Fibroblast of skin of right quadriceps (primary cell): ENCODE measurements at places on chromosomes 1 and 21.

DNA sequence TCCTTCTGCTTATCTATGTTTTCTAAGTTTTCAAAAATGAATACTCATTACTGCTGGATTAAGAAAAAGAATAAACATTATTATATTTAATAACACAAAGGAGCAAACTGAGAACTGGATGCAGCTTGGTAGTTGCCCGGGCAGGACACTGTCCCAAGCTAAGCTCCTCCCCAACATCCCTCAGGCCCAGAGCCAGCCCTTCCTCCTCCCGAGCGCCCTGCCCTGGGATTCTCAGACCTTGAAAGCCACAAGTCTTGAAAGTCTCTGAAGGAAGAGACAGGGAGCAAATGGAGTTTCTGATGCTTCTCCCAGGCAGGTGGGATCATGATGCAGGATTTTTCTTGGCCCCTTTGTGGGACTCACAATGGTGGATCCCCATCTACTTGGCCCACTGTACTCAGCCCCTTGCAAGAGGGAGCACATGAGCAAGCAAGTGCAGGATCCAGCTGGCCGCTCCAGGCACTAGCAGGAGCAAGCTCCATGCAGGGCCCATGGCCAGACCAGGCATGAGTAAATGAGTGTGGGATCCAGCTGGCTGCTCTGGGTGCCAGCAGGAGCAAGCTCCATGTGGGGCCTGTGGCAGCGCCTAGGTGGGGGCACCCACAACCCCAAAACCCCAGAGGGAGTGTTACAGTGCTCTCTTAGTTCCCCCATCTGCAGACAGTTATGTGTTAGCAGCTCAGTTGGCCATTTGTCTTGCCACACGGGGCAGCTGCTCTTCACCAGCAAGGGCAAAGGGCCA, 32.1 kb upstream of the RAB4A start:
- DNase-seq: no peak

DNA sequence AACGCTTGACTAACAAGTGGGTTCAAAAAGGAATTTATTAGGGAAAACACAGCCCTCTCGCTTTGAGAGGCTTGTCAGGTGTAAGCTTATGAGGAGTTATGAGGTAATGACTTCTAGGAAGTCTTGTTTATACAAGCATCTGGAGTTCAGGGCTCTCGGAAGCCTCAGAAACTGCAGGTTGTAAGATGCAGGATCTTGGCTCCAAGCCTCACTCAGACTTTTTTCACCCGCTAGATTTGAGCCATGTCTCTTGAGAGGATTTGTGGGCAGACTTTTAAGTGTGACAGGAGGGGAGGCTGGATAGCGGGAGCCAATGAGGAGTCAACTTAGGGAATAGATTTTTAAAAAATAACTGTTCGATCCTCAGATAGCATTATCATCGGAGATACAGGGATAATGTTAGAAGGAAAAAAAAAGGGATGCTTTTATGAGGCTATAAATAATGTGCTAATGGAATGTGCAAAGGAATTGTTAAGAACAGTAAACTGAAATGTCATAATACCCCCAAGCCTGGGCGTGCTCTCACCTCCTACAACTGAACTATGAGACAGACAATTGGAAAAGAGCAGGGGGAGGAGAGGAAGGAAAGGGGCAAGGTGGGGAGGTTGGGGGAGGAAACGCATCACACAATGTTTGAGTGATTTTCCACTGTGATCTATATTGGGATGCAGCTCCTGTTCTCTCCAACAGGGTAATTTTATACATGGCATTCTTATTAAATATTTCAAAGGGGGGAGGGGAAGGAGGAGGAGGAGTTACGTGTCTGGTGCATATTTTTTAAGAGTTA, 107.4 kb upstream of the ESRRG start:
- no peak for DNase-seq

DNA sequence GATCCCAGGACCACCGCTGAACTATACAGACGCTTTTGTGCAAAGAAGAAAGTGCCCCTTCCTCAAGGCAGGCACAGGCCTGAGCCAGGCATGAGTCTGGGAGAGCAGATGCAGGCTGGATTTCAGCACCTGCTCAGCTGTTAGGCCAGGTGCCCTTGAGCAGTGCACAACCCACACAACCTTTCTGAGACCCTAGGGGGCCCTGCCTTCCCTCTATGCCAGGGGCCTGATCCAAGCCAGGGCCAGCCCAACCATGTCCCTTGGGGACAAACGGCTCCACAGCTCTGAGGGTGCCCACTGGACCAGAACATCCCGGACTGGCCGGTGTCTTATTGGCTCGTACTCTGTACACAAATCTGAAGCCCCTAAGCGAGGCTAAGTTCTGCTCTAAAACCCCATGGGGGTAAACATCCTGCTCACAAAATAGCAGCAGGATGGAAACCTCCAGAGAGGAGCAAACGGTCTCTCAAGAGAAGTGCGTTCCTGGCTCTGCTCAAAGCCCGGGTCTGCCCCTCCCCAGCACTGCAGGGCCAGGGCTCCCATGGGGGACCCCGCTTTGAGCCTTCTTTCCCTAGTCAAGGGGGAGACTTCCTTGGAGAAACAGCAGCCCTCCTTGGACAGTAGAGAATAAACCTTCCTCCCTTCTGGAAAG, 275.1 kb downstream of the NPHP4 start:
- DNase-seq: no peak

DNA sequence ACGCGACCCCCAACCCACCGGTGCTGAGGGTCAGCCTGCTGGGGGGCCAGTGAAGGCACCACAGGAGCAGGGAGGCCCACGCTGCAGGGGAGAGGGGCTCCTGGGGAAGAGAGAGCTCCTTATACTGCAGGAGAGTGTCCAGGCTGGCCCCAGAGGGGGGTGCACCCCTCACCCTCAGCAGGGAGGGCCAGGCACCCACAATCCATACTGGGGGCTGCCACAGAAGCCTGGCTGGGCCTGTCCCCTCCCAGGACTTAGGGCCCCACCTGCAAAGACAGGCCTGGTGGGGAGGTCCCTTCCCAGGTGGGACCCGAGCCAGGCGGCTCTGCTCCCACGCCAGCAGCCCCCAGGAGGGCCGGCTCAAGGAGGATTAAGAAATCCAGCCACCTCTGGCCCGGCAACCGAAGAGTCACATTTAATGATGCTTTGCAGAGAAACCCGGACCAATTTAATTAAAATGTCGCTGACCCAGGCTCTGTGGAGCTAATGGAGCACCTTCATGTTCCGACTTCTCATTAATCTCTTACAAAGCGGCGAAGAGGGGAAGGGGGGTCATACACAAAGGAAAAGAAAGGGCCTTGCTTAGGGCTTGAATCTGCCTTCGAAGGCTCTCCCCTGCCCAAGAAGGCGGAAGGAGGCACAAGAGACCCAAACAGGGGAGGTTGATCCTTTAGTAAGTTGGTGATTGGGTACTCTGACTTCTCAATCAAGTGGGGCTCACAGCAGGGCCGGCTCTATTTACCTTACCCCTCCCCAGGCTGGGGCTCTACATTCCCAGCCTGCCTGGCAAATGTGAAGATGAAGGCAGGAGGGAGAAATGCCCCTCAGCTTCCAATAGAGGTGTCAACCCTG, 25.0 kb downstream of the WNT9A start:
- DNase-seq: no peak

DNA sequence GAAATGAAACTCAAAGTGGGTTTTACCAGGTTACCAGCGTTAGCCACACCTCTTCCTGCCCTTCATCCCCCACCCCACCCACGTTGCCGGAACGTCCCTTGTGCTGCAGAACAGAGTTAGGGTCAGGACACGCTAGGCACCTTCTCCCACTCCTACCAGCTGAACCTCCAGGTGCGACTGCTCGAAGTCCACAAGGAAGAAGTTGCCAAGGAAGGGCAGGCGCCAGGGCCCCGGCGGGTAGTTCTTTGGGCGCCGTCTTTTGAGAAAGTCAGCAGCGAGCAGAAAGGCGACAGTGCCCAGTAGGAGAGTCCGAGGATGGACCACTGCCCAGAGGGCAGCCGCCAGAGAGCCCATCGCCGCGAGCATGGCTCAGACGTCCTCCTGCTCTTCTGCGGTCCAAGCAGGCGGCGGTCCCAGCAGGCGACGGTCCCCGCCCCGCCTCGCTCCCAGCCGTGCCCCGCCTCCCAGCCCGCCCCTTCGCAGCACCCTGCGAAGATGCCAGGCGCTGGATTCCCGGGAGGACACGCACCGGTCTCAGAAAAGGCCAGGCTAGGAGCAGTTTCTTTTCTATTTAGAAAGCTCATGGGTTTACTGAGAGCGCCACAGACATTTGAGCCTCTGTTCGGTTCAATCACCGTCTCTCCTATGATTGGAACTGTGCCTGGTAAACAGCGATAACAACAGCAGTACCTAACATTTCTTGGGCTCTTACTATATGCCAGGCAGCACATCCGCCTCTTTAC, at the start of gene CYP2J2:
Gene CYP2J2, minus strand, starts transcription at position 393 of the 743 bp plus-strand sequence. Its CDS starts 27 bp downstream, at position 366.
- peak; percentile 25 for DNase-seq
